H7 (cell line): ENCODE measurements at places on chromosomes 7 and 10.

- no peak for DNase-seq
These were observed 57.6 kb downstream of the SNX10 start for GRCh38 chr7:26349005-26349915.

DNA sequence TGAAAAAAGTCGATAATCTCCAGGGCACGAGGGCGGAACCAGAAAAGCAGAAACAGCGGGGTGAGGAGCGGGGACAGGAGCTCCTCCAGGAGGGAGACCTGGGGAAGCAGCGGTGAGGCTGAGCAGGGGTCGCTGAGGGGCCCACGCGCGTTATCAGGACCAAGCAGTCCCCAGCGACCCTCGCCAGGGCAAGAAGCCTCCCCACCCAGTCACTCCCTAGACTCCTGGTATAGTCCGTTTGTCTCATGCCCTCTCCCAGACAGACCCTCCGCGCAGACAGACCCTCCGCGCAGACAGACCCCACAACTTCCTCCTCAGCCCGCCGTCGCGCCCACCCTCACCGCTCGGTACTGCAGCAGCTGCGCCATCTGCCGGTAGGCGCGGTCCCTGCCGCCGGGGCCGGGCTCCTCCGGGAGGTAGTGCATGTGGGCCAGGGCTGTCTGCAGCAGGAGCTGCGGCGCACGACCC is 6.3 kb downstream of the ATG9B start:
- DNase-seq, result peak; percentile 96

DNA sequence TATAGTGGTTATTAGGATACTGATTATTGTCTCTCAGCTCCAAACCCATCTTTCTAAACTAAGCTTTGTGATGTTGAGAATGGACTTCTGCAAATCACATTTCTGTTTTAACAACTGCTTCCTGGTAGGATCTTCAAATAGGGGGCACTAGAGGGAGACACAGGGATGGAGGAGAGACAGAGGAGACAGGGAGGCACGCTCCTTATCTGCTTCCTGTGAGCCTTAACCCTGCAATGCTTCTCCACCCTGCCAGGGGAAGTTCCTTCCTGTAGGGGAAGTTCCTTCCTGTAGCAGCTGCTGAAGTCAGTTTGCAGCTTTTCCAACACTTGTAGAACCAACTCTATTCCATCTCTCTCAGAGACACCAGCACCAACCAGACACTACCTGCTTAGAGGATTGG is 847.2 kb downstream of the CCSER2 start:
- DNase-seq, result peak; percentile 19

DNA sequence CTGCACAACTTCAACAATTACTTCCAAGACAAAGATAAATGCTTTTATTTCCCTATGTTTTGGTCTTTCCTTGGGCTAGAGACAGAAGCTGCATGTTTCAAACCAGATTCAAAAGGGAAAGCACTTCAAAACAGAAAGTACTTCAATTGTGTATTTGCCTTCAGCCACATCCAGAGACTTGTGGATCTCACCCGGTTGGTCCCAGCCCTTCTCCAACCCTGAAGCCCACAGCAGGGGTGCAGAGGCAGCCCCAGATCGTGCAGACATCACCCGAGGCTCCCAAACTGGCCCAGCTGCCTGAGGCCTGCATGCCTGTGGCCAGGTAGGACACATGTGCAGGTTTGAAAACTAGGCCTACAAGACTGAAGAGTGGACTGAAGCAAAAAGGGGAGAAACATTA is 80.8 kb downstream of the ALOX5 start:
- DNase-seq, result no peak

- DNase-seq, result no peak
These were observed 149.4 kb upstream of the ZMIZ1 start for GRCh38 chr10:78919181-78919966.

- DNase-seq, result no peak
These were observed 1.1 kb downstream of the ATG9B start for GRCh38 chr7:151023232-151023631.

DNA sequence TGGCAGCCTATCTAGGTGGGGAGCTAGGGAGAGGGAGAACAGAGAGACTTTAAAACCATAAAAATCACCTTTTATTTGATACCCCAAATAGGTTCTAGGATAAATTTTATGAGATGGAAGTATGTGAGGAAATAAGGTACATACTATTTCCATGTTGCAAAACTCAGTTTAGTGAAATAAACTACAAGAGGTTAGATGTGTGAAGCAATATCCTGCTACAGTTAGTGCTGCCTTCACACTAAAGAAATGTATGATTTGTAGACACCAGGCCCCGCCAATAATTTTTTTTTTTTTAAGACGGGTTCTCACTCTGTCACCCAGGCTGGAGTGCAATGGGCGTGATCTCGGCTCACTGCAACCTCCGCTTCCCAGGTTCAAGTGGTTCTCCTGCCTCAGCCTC is 34.4 kb upstream of the RSBN1L start:
- no peak for DNase-seq

- DNase-seq, result no peak
These were observed 31.0 kb upstream of the PFKP start for GRCh38 chr10:3036155-3037021.

- no peak for DNase-seq
These were observed 530.9 kb downstream of the KCNMA1 start for GRCh38 chr10:77106676-77107075.

DNA sequence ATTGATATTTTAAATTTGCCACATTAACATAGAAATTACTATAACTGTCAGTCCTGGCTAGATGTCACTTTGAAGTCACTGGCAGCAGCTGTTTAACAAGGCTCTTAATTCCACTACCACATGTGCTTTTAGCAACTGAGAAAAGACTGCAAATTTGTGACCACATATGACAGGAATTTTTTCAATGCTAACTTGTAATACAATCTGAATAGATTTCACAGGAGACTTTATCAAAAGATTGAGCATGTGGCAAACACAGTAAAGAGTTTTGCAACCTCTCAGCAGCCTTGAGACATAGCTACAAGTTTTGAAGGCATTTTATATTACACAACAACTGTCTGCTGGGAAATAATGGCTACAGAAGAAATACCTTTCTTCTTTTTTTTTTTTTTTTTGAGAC is 73.0 kb downstream of the MICU1 start:
- no peak for DNase-seq

DNA sequence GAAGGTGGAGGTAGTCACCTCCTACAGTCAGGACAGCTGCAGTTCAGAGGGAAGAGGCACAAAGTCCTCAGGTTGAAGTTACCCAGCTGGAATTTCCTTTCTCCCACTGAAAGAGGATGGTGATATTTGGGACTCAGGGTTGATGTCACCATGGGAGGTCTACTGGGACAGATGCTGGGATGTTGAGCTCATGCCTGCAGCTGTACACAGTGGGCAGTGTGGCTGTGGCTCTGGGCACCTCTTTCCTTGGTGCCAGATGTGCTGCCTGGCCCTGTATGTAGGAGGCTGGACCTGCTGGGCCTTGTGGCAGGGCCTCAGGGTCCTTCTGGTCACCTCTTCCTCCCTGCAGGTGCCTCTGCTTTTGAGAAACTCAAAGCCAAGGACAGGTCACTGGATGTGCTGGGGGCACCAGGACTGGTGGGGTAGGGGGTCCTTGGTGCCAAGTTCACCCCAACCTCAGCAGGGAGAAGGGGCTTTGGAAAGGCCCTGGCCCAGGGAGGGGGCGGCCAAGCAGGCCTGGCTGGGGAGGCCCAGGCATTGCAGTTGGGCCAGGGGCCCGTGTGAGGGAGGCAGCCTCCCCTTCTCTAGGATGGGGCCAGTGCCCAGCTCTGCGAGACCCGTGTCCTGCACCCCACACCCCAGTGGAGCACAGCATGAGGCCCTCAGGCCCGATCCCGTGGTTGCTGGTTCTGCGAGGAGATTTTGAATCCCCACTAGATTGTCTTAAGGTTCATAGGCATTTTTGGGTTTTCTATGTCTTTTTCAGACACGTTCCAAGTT is 103.1 kb downstream of the BMS1 start:
- DNase-seq, result no peak

DNA sequence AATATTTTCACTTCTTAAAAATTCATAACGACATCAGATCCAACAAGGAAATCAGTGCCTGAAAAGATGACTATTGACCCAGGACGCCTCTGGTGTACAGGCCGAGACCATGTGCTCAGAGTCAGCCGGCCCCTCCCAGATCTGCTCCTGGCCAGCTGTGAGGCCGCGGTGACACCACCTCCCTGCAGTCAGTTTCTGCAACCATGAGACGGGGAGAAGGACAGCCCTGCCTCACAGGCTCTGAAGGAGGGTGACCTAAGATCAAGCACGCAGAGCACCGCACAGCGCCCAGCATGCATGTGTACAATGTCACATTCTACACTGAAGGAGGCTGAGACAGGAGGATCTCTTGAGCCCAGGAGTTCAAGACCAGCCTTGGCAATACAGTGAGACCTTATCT is 2.6 kb upstream of the GPER1 start:
- DNase-seq, result no peak

GRCh38 chr10:48194830-48195229 is 79.7 kb downstream of the FRMPD2 start:
- DNase-seq, result no peak

GRCh38 chr7:21869785-21870402 is 75.8 kb downstream of the CDCA7L start:
- no peak for DNase-seq

- no peak for DNase-seq
These were observed 183.7 kb upstream of the ANK3 start for GRCh38 chr10:60573336-60573735.

GRCh38 chr7:154503962-154504550 is 451.9 kb downstream of the DPP6 start:
- DNase-seq, result no peak
